ENCODE measurements at places on chromosomes 1 and 21. TPM values are rescaled to one million over a fixed set of nuclear protein-coding genes. Genes with fewer than 3 reads are reported as not detected.
A peak's percentile ranks its signal among the peaks of the same experiment; 100 is the strongest.

The IL12RB2 gene
- 2.1 TPM for total RNA-seq

The MPZL1 gene
- 3.0 TPM for total RNA-seq

The GJA5 gene
- total RNA-seq, result not detected

The SLC44A5 gene
- not detected for total RNA-seq

The IL24 gene
- not detected for total RNA-seq

- no peak for DNase-seq
- H3K27ac ChIP-seq, result peak overlapping the region; percentile 100
- H3K27me3 ChIP-seq, result no peaks in the 10 kb centered on the region
- H3K4me1 ChIP-seq, result peaks cover 27% of the 10 kb centered on the region
- H3K4me3 ChIP-seq, result no peak overlapping the region
Observed at GRCh38 chr1:156108664-156109241, 5.8 kb upstream of the LMNA start.

- H3K4me3 ChIP-seq, result no peak overlapping the region
- H3K4me1 ChIP-seq, result peaks cover 6% of the 10 kb centered on the region
- H3K27me3 ChIP-seq, result peaks cover 34% of the 10 kb centered on the region
- DNase-seq, result no peak
- peaks cover 2% of the 10 kb centered on the region for H3K36me3 ChIP-seq
- no peak overlapping the region for H3K27ac ChIP-seq
Observed at GRCh38 chr1:207239874-207240273, 81.6 kb upstream of the CD55 start.

- H3K27me3 ChIP-seq, result peaks cover 6% of the 10 kb centered on the region
- H3K4me3 ChIP-seq, result no peak overlapping the region
- no peak for DNase-seq
- H3K36me3 ChIP-seq, result no peaks in the 10 kb centered on the region
Observed at GRCh38 chr1:86552376-86552775, 5.5 kb downstream of the CLCA4 start.

GRCh38 chr1:158819461-158820443, 11.4 kb upstream of the MNDA start:
- no peak for DNase-seq
- H3K4me1 ChIP-seq, result peaks cover 19% of the 10 kb centered on the region
- peak overlapping the region; percentile 44 for H3K4me3 ChIP-seq
- no peaks in the 10 kb centered on the region for H3K36me3 ChIP-seq
- no peaks in the 10 kb centered on the region for H3K27me3 ChIP-seq

DNA sequence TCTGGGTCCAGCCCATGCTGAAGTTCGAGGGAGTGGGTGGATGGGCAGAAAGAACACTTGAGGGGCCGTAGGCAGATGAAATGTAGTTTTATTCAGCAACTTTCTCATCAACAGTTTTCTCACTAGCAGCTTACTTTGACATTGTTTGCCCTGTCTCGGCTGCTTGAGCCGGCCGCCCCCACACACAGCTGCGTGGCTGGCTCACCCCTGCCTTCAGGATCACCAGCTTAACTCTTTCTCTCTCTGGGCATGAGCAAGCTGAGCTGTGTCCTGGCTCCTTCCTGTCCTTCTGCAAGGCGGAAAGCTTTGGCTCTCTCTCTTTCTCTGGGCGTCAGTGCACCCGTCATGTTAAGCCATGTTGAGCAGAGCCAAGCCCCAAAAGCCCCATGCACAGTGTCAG, 104.4 kb upstream of the GNG12 start:
- H3K4me3 ChIP-seq, result no peak overlapping the region
- no peak overlapping the region for H3K27ac ChIP-seq
- H3K27me3 ChIP-seq, result peaks cover 28% of the 10 kb centered on the region
- H3K36me3 ChIP-seq, result peaks cover 3% of the 10 kb centered on the region
- DNase-seq, result no peak

DNA sequence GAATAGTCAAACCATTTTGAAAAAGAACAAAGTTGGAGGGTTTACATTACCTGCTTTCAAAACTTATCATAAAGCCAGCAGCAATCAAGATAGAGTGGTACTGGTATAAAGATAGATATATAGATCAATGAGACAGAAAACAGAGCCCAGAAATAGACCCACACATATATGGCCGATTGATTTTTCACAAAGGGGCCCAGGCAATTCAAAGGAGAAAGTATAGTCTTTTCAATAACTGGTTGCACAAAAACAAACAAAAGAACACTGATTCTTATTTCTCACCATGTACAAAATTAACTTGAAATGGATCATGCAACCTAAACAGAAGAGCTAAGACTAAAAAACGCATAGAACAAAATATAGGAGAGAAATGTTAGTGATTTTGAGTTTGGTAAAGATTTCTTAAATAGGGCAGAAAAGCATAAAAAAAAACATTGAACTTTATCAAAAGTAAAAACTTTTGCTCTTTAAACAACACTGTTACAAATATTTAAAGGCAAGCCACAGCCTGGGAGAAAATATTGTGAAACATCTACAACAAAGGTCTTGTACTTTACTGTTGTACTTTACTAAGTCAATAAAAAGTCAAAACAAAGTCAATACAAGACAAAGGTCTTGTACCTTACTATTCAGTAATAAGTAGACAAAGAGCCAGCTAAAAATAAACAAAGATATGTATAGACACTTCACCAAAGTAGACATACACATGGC, 50.2 kb downstream of the ST3GAL3 start:
- DNase-seq, result no peak
- H3K4me3 ChIP-seq, result no peak overlapping the region
- H3K27ac ChIP-seq, result no peak overlapping the region
- no peaks in the 10 kb centered on the region for H3K27me3 ChIP-seq

DNA sequence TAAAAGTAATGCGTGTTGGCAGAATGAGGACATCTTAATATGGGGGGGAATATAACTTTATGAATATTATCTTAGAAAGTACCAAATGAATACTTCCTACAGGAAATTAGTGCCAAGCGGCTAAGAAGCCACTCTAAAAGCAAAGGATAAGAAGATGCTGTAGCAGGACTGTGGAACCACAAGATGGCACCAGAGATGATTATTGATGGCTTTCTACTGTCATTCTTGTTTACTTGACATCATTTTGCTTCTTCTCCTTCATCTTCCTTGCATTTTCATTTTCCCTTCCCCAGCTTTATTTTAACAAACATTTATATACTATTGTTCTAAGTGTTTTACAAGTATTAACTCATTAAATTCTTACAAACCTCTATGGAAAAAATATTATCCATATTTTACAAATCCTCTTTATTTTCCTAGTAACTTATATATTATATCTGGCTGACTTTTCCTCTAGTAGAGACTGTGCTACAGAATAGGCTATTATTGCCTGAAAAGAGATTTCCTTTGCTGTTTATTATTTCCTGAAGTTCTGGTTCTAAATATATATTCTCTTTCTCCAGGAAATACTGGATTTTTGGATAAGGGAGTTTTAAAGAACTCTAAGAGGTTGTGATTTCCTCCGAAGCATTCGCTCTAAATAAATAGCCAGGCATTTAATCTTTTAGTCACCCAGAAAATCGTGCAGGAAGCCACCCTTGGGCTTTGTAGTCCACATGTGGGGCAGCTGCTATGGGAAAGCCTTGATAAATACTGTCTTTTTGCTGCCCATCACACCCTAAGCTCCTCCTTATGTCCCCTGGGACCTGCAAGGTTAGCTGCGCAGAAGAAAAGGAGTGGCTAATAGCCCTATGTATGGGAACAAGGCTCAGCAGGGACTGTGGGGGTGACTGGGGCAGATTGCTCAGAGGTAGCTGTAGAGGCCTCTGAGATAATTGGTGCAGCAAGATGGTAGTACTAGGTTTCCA, 69.8 kb downstream of the TPR start:
- H3K27ac ChIP-seq, result no peak overlapping the region
- peaks cover 11% of the 10 kb centered on the region for H3K4me1 ChIP-seq
- no peak for DNase-seq
- no peaks in the 10 kb centered on the region for H3K27me3 ChIP-seq
- H3K36me3 ChIP-seq, result no peaks in the 10 kb centered on the region

- peaks cover 32% of the 10 kb centered on the region for H3K4me1 ChIP-seq
- H3K27me3 ChIP-seq, result no peaks in the 10 kb centered on the region
- H3K4me3 ChIP-seq, result no peak overlapping the region
- no peak for DNase-seq
- no peaks in the 10 kb centered on the region for H3K36me3 ChIP-seq
- peak overlapping the region; percentile 62 for H3K27ac ChIP-seq
Observed at GRCh38 chr1:204574865-204575163, 58.6 kb downstream of the MDM4 start.

DNA sequence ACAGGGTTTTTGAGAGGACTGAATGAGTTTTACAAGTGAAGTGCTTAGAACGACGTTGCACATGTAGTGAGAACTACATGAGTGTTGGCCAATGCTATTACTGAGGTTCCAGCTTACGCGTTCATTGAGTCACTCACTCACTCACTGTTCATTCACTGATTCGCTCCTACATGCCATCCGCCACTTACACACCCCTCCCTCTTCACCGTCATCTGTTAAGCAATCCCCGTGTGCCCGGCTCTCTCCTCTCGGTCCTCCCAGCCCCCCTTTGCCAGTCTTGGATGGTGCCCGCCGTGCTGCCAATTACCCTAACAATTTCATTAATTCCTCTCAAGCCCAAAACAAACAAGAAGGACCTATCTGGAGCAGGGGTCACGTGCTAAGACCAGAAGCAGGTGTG, 27.3 kb upstream of the EPHA2 start:
- peaks cover 8% of the 10 kb centered on the region for H3K27me3 ChIP-seq
- no peaks in the 10 kb centered on the region for H3K36me3 ChIP-seq
- DNase-seq, result no peak
- H3K4me3 ChIP-seq, result peak overlapping the region; percentile 59

DNA sequence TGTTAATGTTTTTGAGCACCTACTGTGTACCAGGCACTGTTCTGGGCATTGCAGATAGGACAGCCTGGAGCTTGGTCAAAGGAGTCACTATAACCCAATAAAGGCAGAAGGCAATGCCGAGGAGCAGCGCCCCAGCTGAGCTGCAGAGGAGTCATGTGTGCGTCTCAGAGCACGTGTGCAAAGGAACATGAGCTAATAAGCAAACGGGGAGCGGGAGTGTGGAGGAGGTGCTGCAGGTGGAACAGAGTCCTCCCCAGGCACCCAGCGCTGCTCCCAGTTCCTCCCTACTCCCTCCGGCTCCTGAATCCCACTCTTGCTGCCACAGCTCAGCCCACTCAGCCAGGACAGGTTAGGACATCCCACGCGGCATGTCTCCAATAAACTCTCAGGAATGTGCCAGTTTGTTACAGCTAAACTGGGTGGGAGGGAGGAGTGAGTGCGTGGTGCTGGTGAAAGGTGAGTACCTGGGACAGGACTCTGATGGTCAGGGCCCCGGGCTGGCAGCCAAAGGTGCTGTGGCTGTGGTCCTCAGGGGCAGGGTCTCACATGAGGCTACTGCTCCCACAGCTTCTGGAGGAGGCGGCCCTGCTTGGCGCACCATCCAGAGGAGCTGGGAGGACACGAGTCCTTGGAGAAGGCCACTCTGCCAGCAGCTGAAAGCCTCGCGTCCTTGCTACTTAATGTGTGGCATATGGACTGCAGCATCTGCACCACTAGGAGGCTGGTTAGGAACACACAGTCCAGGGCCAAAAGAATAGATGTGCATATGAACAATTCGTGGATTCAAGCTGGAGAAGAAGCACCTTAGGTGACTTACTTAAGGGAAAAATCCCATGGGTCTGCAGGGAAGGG, 52.3 kb downstream of the GRIK3 start:
- H3K36me3 ChIP-seq, result no peaks in the 10 kb centered on the region
- peaks cover 77% of the 10 kb centered on the region for H3K27me3 ChIP-seq
- peaks cover 3% of the 10 kb centered on the region for H3K4me1 ChIP-seq
- no peak for DNase-seq

GRCh38 chr1:93143136-93143535, 37.1 kb downstream of the TMED5 start:
- H3K4me1 ChIP-seq, result peaks cover 14% of the 10 kb centered on the region
- H3K4me3 ChIP-seq, result no peak overlapping the region
- H3K27ac ChIP-seq, result no peak overlapping the region
- no peaks in the 10 kb centered on the region for H3K27me3 ChIP-seq
- no peak for DNase-seq

DNA sequence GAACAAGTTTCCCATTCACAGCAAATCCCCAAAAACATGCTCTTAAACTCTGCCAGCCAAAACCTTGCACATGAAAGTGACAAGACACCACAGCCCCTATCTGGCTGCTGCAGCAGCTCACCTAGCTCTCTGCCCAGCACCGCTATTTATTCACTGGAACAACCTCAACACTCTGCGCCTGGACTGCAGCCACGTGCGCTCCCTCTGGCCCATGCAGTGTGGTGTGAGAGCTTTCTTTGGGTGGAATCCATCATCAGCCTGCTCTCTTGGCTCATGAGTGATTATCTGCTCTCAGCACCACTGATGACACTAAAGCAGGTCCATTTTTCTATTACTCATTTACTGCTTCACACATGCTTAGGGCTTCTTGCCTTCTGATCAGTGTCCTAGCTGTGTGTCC, 11.4 kb downstream of the KCNJ6 start:
- no peak for DNase-seq
- H3K36me3 ChIP-seq, result no peaks in the 10 kb centered on the region
- H3K4me3 ChIP-seq, result no peak overlapping the region
- H3K4me1 ChIP-seq, result no peaks in the 10 kb centered on the region

GRCh38 chr1:113057006-113057405, 16.0 kb upstream of the LRIG2 start:
- DNase-seq, result no peak
- no peak overlapping the region for H3K27ac ChIP-seq
- peaks cover 7% of the 10 kb centered on the region for H3K4me1 ChIP-seq

GRCh38 chr1:147545133-147545532, 3.8 kb downstream of the BCL9 start:
- H3K36me3 ChIP-seq, result no peaks in the 10 kb centered on the region
- peak; percentile 43 for DNase-seq
- peak overlapping the region; percentile 86 for H3K4me3 ChIP-seq
- H3K4me1 ChIP-seq, result peaks cover 40% of the 10 kb centered on the region
- peak overlapping the region; percentile 92 for H3K27ac ChIP-seq

DNA sequence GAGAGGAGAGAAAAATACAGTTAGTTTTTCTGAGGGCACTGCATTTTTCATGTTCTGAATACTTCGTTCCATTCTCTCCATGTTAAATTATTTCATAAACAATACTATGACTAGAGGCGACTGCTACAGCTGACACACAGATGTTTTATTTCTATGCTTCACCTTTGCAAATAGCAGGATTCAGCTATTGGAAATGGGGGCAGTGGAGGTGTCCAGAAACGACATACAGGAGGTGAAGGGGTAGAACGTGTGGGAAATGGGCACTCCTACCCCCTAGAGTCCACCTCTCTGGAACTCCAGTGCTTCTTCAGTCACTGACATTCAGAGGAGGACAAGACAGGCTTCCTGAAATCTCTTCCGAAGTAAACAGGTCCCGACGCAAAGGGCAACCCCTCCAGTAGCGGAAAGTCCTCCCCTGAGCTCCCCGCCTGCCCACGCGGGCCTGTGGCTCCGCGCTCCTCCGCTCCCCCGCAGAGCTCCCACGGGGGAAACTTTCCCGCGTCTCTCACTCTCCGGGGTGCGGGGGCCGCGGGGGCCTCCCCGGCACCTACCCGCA, 480 bp downstream of the DPYD start:
- peaks cover 32% of the 10 kb centered on the region for H3K4me1 ChIP-seq
- no peaks in the 10 kb centered on the region for H3K36me3 ChIP-seq
- peak overlapping the region; percentile 97 for H3K4me3 ChIP-seq
- no peak for DNase-seq
- peak overlapping the region; percentile 87 for H3K27ac ChIP-seq

Measured in T-helper 17 cell (primary cell).